ENCODE measurements at places on chromosomes 2 and 18. TPM values are rescaled to one million over a fixed set of nuclear protein-coding genes. Genes with fewer than 3 reads are reported as not detected.

The AQP4 gene
- not detected for total RNA-seq

The IL1RL2 gene
- total RNA-seq, result 2.2 TPM

The ID2 gene
- 109 TPM for total RNA-seq

The RTKN gene
- 15.8 TPM for total RNA-seq

The SKA1 gene
- 8.0 TPM for total RNA-seq

The MC5R gene
- not detected for total RNA-seq

The TACR1 gene
- not detected for total RNA-seq

The DYSF gene
- 5.5 TPM for total RNA-seq

The EDAR gene
- total RNA-seq, result not detected

The SERPINB3 gene
- total RNA-seq, result not detected

The FSIP2 gene
- 0.06 TPM for total RNA-seq

The FRZB gene
- total RNA-seq, result 0.66 TPM

The ANKRD30B gene
- total RNA-seq, result not detected

The KDSR gene
- 23.4 TPM for total RNA-seq

The SNORC gene
- 0.93 TPM for total RNA-seq

The BOK gene
- 4.9 TPM for total RNA-seq

The CDCA7 gene
- total RNA-seq, result 0.56 TPM

The ZNF396 gene
- 3.0 TPM for total RNA-seq

The PGAP1 gene
- 6.3 TPM for total RNA-seq

The PLCL1 gene
- total RNA-seq, result 18.6 TPM

The FAM237A gene
- not detected for total RNA-seq

The MTA3 gene
- 25.0 TPM for total RNA-seq

The C2orf78 gene
- total RNA-seq, result not detected
